ENCODE measurements at places on chromosomes 3 and 15.

DNA sequence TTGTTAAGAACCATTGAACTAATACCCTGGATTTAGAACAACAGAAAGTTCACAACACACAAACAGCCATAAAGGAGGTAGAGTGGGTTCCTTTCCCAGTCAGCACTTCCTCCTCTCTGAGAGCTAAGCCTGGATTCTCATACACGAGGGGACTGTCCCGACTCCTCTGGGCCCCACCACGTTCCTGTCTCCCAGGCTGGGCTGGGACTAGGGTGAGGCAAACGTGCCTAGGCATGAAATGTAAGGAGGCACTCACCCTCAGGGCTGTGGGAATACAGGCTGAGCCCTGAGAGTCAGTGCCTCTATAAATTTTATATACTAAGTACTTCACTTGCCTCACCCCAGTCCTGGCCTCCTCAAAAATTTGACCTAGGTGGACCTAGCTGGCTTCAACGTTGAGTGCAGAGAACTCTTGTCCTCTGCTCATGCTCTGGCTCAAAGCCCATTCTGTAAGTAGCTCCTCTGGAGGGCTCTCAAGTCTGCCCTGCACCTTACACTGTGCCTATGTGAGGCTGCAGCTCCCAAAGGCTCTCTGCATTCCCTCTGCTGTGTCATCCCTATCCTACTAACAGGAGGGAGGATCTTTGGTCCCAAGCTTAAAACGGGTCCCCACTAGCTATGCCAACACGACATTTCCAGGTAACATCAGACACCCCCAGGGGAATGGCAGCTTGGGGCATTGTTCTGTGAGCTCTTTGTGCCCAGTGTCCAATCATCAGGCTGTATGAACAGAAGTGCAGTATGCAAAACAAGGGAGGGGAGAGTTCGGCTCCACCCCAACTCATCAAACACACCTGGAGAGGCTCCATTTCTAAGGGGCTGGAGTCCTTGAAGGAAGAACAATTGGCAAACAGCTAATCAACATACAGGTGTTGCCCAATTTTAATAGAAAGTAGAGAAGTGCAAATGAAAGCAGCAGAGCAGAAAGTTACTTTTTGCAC lies 233.2 kb downstream of the RPLP1 start:
- DNase-seq: no peak

DNA sequence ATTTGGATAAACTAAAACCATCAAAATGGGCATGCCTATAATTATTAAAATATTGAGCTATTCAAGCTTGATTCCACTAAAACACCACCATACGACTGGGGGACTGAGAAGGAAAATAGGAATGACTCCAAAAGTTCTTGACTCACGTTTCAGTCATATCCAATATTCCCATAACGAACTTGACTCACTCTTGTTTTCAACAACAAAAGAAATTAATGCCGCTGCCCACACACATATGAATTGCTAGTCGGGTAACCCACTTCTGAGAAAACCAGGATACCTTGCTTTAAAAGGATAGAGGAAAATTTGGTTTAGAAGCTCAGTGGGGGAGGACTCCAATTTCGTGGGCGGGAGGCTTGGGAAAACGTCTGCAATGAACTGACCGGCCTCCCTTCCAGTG lies 5.2 kb downstream of the HTR3C start:
- no peak for DNase-seq

- no peak for DNase-seq
Measured at GRCh38 chr3:41033956-41034519, 165.3 kb upstream of the CTNNB1 start.

DNA sequence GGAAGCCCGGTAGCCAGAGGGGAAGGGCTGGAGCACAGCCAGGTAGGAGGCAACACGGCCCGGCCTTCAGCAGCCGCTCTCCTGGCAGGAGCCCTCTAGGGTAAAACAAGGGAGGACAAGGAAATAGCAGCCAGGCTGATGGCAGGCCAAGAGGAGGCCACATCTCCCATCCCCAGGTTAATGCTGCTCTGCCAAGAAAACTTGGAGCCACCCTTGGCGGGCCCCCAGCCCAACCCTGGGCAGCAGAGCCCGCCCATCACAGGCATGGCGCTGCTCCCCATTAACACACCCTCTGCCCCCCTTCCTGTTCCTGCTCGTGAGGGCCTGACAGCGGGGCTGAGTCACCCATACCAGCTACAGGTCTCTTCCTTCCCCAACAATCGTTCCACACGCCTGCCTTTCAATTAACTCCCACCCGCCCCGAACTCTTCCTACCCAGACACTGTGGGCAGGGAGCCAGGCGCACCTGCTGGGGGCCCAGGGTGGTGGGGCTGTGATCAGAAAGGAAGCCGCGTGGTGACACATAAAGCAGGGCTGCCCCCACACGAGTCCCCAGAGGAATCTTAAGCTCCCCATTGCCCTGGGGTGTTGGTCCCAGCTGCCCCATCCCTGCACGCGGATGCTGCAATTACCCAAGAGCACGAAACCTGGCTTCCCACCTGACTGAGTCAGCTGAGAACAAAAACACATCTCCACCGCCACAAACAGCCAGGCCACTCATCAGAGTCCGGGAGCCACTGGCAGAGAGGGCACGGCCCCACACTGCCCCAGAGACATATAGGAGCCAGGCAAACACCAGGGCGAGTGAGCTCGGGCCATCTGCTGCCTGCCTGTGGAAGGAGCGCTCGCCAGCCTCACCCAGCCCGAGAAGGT lies at the start of gene C15orf62:
Gene C15orf62 (plus strand): TSS at position 707 of the 873 bp plus-strand sequence. CDS start 516 bp downstream, outside the sequence.
- DNase-seq: no peak

- DNase-seq: no peak
Measured at GRCh38 chr15:40471808-40472150, 995 bp downstream of the CHST14 start.
